ENCODE measurements at places on chromosomes 5 and 9. TPM values are rescaled to one million over a fixed set of nuclear protein-coding genes. Genes with fewer than 3 reads are reported as not detected.

- no peak for DNase-seq
Observed at GRCh38 chr5:71905834-71906711, 187.0 kb downstream of the CARTPT start.

The RAD23B gene
- 114 TPM for total RNA-seq

DNA sequence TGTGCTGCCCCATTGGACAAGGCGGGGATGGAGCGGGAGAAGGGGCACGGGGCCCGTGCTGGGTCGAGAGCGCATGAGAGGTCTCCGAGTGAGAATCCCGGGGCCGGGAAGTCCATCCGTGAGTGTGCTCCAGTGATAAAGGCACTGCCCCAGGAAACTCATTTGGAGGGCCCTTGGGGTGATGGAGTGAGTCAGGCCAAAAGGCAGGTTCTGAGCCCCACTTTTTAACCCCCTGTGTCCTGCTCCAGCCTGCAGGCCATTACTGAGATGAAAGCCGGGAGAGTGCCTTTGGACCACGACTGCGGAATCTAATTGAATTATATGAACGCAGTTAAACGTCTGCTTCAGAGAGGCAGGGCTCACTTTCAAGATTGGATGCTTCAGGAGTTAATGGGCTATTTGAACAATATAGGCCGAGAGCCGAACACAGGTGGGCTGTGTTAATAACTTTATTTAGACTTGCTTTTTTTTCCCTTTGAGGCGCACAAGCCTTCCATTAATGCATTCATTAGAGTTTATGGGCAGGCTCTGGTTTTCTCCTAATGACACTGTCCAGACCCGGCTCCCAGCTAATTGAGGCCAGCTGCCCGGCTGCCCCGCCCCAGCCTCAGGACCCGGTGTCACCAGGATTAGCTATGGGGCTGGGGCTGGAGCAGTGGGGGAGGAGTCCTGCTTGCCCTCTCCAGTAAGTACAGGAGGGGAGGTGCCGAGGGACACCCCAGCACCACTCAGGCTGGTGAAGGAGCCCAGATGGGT lies 79.1 kb upstream of the LMX1B start:
- no peak for DNase-seq

DNA sequence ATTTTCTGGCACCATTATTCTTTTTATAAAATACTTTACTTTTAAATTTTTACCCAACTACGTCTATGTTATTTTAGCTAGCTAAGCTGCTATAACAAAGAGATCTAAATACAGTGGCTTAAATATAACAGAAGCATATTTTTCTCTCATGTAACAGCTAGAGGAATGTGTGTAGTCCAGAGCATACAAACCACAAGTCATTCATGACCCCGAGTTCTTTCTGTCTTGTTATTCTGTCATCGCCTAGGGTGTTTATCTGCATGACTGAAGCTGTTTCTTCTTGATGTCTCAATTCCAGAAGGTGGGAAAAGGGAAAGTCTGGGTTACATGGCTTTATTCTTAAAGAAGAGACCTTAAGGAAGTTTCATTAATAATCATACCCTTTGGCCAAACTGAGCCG lies 136.9 kb upstream of the RFX3 start:
- DNase-seq: no peak

The KIAA1191 gene
- 70.8 TPM for total RNA-seq

DNA sequence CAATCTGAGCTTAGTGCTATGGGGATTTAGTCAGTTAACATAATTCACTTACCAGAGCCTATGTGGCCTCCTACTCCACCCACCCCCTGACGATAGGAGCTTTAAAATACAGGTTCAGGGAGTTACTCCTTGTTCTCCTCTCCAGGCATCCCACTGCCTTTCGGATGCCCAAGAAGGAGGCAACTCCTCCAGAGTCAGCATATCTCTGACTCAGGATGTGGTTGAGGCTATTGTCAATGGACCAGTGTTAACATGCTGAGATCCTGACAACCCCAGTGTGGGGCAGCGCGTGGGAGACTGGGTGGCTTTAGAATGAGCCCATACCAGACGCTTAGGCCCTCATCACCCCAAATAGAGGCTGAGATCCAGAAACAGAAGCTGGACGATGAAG lies 27.4 kb downstream of the BICD2 start:
- no peak for DNase-seq

DNA sequence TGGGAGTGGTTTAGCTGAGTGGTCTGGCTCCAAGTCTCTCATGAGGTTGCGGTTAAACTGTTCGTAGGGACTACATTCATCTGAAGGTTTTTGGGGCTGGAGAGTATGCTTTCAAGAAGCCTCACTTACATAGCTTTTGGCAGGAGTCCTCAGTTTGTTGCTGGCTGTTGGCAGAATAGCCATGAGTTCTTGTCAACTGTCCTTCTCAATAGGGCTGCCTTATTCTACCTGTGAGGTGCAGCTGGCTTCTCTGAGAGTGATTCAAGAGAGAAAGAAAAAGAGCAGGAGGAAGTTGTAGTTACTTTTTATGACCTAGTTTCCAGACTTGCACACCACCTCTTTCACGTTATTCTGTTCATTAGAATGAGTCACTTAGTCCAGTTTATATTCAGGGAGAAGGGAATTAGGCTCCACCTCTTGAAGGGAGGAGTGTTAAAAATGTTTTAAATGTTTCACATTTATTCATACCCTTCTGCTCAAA lies 33.2 kb downstream of the YTHDC2 start:
- no peak for DNase-seq

DNA sequence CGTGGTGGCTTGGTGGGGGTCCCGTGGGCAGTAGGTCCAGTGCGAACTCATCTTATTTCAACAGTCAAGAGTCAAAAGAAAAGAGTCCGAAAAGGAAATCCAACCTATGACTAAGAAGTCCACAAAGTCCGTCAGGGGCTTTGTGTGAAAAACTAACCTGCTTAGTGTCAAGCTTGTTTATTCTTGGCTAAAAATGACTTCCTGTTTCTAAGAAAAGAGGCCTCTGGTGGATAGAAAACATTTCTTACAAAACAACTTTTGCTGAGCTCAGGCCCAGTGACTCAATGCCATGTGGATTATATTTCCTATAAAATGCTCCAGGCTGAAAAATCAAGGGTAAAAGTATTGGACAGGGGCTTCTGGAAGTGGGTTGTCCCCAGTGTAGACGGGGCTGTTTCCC lies 105.9 kb downstream of the GADD45G start:
- DNase-seq: no peak

DNA sequence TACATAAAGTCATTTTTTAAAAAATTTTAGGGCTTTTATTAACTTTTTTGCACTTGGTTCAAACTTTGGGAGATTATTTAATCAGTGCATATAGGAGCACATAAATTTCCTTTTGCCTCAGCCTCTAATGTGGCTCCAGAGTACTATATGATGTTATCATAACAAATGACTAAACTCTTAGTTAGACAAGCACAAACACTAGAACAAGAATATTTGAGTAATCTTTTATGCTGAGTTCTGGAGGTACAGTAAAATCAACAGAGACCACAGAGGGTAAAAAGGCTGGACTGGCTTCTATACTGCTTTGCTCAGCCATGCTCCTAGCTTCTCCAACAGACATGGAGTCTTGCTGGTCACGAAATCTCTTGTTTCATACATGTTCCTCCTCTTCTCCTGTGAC lies 52.5 kb upstream of the SGCD start:
- no peak for DNase-seq

The POU5F2 gene
- 0.59 TPM for total RNA-seq

DNA sequence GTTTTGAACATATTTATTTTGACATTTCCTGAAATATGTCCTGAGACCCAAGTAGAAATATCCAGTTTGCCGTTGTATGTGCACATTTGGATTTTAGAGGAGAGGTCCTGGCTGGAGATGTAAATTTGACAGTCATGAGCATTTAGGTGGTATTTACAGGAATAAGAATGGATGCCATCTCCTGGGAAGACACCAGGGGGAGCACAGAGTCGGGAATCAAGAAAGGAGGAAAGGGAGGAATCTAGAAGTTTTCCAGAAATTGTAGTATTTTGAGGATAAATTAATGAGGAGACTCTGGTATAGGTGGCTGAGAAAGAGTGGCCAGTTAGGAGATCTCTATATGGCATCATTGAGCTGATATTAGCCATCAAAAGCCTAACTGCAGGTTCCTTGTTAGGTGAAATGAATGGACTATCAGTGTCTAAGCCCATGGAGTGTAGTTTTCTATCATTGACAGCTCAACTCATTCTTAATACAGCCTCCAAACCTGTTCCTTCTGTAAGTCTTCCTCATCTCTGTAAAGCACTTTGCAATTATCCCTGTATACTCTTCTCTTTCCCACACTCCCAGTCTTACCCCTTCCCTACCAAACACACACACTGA lies 7.2 kb downstream of the GAPT start:
- peak; percentile 19 for DNase-seq

DNA sequence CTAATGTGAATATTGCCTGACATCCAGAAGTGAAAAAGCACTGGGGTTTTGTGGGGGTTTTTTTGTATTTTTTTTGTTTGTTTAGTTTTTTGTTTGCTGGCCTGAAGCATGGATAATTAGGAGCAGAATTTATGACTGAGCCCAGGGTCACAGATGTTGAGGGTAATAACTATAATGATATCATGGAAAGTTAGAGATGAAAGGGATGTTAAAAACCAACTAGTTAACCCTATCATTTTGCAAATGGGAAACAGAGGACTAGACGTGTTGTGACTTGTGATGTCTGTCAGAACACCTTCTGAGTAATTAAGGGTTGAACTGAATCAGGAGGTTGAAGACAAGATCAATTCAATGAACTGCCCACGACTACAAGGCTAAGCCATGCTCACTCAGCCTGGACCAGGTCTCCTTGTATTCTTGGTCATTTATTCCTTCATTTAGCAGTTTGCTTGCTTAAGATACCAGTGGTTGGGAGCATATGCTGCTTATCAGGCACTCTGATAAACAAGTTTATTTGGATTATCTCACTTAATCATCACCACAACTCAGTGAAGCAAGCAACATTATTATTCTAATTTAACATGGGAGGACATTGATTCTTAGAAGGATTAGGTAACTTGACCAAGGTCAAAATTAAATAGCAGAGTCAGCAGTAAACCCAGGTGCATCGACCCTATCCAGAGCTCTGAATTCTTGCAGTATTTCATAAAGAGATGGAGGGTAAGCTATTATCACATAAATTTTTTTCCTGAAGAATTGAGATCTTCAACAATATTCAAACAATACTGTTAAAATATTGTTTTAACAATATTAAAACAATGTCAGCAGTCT lies 75.7 kb upstream of the PIK3R1 start:
- no peak for DNase-seq

The OR1J2 gene
- total RNA-seq: not detected

DNA sequence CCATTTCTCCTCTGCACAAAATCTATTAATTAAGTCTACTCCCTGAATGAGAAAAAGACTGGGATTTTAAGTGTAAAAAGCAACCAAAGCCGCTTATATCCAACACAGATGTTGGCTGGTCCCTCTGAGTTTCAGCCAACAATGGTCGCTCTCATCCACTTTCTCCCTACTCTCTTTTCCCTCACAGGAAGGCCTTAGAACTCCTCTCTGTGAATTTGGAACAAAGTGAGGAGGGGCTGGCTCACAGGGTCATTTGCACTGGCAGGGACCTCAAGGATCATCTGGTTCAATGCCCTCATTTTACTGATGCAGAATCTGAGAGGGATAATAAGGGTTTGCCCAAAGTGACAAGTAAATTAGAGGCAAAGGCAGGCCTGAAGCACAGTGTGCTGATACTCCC lies 64.0 kb downstream of the DPYSL3 start:
- DNase-seq: no peak

- no peak for DNase-seq
Observed at GRCh38 chr5:20307391-20307790, 319.4 kb upstream of the CDH18 start.

- no peak for DNase-seq
Observed at GRCh38 chr9:68747043-68747533, 42.0 kb downstream of the PIP5K1B start.

The ADCY2 gene
- 7.9 TPM for total RNA-seq

The FOXD4L4 gene
- total RNA-seq: 0.17 TPM

GRCh38 chr5:51380603-51381207 lies 2.5 kb upstream of the ISL1 start:
- no peak for DNase-seq

DNA sequence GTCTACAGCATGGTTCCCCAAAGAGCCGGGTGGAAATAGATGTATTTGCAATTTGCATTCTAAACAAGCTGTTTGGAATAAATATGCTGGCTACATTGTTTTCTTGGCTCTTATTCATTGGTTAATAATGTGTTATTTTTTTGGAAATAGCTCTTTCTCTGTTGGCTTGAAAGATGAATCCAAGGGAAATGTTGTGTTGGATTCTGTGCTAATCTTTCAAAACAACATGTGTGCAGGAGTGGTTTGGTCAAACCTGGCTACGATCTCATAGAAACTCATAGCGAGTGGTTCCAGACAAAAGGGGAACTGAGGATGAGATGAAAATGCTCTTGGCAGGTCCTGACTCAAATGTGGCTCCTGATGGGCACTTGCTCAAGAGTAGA lies 63.7 kb upstream of the CXCL14 start:
- DNase-seq: no peak

The TICAM2 gene
- 0.39 TPM for total RNA-seq

- no peak for DNase-seq
Observed at GRCh38 chr5:157342822-157343402, 77.0 kb downstream of the CYFIP2 start.

The MCTP1 gene
- total RNA-seq: 36.5 TPM

DNA sequence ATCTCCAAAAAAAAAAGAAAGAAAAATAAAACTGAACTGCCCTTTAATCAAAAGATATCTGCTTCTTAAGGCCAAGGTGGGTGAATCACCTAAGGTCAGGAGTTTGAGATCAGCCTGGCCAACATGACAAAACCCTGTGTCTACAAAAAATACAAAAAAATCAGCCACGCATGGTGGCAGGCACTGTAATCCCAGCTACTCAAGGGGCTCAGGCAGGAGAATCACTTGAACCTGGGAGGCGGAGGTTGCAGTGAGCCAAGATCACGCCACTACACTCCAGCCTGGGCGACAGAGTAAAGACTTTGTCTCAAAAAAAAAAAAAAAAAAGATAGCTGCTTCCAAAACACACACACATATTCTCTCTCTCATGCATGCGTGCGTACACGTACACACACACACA lies 17.8 kb downstream of the SCAI start:
- no peak for DNase-seq

The MCC gene
- 73.5 TPM for total RNA-seq

The PPP3R2 gene
- total RNA-seq: not detected

The TAF11L7 gene
- not detected for total RNA-seq

The FAM200C gene
- total RNA-seq: 3.2 TPM
